HCT116 (cell line): ENCODE measurements at places on chromosomes 7 and 10. TPM values are rescaled to one million over a fixed set of nuclear protein-coding genes. Genes with fewer than 3 reads are reported as not detected.

DNA sequence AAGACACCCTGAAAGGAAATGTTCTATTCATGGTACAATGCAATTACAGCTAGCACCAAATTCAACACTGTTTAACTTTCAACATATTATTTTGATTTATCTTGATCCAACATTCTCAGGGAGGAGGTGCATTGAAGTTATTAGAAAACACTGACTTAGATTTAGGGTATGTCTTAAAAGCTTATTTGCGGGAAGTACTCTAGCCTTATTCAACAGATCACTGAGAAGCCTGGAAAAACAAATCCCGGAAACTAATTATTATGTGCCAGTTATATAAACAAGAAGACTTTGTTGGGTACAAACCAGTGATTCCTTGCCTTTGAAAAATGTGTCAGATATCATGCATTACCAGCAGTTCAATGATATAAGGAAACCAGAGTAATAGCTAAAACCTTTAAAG lies 160.1 kb downstream of the CFTR start:
- no peak overlapping the region for H3K4me3 ChIP-seq
- DNase-seq = no peak
- no peak overlapping the region for H3K27ac ChIP-seq
- H3K27me3 ChIP-seq = no peaks in the 10 kb centered on the region
- H3K4me1 ChIP-seq = no peaks in the 10 kb centered on the region

GRCh38 chr7:134932707-134933370 lies 53.5 kb upstream of the AGBL3 start:
- no peaks in the 10 kb centered on the region for H3K4me1 ChIP-seq
- no peaks in the 10 kb centered on the region for H3K27me3 ChIP-seq
- peaks cover 2% of the 10 kb centered on the region; the same call in 1 of the 2 replicates for H3K36me3 ChIP-seq
- no peak overlapping the region for H3K4me3 ChIP-seq
- H3K27ac ChIP-seq = no peak overlapping the region
- DNase-seq = no peak

- no peak for DNase-seq
- H3K27me3 ChIP-seq = no peaks in the 10 kb centered on the region
- H3K36me3 ChIP-seq = no peaks in the 10 kb centered on the region
- no peak overlapping the region for H3K4me3 ChIP-seq
- H3K27ac ChIP-seq = no peak overlapping the region
These were observed 102.7 kb downstream of the ANKRD7 start for GRCh38 chr7:118327174-118327573.

DNA sequence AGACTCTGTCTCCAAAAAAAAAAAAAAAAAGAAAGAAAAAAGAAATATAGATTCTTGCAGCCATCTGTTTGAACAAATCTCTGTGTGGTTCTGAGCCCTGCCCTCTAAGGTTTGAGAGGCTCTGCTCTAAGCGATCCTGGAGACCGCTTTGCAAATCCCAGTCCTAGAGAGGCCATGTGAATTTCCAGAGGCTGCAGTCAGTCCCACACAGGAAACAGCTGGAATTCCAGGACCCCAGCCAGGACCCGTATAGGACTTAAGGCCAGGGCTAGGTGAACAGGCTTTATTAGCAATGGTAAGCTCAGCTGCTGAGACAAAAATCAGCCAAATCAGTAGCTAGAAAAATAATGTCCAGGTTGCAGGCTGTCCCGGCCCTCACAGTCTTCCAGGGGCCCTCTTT lies 154.8 kb downstream of the RPS24 start:
- no peaks in the 10 kb centered on the region for H3K27me3 ChIP-seq
- H3K27ac ChIP-seq = no peak overlapping the region
- H3K4me1 ChIP-seq = no peaks in the 10 kb centered on the region
- H3K36me3 ChIP-seq = no peaks in the 10 kb centered on the region
- DNase-seq = no peak

DNA sequence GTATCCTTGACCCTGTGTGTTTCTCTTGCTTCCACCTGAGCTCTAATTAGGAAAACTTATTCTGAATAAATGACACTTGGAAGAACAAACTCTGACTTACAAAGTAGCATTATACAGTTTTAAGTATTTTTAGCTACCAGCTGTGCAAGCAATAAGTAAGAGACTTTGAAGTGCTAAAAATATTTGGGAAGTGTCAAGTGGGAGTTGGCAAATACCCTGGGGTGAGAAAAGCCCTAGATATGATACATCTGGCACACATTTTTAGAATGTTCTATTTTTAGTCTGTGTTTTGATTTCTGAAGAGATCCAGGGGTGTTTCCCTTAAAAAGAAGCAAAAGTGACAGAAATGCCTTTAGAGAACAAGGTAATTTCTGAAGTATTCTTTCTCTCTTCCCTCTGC lies 132.7 kb upstream of the TEX47 start:
- no peaks in the 10 kb centered on the region for H3K27me3 ChIP-seq
- H3K27ac ChIP-seq = no peak overlapping the region
- DNase-seq = no peak
- H3K4me1 ChIP-seq = no peaks in the 10 kb centered on the region

DNA sequence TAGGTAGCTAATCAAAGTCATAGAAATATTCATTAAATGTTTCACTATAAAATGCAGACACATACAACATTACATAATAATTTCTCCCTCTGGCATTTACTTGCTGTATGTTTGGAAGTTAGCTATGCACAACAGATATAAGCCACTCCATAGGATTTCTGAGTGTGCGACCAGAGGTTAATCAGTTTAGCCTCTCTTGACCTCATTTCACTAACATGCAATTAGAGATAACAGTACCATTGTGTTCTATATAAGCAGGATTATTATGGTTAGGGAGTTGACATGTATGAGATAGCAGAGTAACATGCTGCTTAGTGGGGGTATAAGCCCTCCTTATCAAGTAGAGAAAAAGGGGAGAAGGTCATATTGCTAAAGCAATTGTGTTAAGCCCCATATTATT lies 26.4 kb downstream of the GLUD1 start:
- H3K4me1 ChIP-seq = no peaks in the 10 kb centered on the region
- no peak overlapping the region for H3K4me3 ChIP-seq
- DNase-seq = no peak
- H3K36me3 ChIP-seq = peaks cover 39% of the 10 kb centered on the region

GRCh38 chr10:34711500-34711899 lies 103.6 kb downstream of the PARD3 start:
- H3K36me3 ChIP-seq = no peaks in the 10 kb centered on the region
- DNase-seq = no peak
- H3K27ac ChIP-seq = no peak overlapping the region
- no peaks in the 10 kb centered on the region for H3K27me3 ChIP-seq
- no peak overlapping the region for H3K4me3 ChIP-seq
- H3K4me1 ChIP-seq = peaks cover 30% of the 10 kb centered on the region

DNA sequence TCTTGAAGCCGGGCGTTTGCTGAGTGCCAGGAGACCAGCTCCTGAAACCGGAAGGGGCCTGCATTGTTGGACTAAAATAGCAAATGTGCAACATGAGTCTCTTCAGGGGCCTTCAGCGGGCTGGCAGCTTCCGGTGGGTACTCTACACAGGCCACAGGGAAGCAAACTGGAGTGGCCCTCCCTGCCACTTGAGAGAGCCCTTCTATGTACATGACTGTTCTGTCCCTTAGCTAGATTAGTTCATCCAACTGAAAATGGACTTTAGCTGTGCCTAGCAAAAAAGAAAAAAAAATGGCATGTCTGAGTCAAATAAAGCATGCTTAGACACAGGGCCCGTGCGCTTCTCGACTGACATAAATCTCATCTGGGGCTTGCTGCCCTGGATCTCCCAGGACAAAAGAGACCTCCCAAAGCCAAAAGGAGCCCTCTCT lies 115.3 kb upstream of the TCF7L2 start:
- H3K36me3 ChIP-seq = no peaks in the 10 kb centered on the region
- H3K27me3 ChIP-seq = no peaks in the 10 kb centered on the region
- no peak for DNase-seq
- no peak overlapping the region for H3K27ac ChIP-seq

DNA sequence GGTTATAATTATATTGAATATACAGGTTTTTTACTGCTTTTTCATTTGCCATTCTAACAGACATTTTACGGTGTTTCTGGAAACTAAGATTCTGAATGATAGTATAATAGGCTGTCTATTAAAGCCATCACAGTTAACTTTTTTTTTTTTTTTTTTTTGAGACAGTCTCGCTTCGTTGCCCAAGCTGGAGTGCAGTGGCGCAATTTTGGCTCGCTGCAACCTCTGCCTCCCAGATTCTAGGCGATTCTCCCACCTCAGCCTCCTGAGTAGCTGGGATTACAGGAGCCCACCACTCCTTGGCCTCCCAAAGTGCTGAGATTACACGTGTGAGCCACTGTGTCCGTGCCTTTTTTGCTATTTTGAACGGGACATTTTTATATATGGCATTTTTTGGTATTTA lies 4.4 kb downstream of the TDRD1 start:
- no peaks in the 10 kb centered on the region for H3K27me3 ChIP-seq
- no peaks in the 10 kb centered on the region for H3K4me1 ChIP-seq
- no peak overlapping the region for H3K4me3 ChIP-seq
- H3K36me3 ChIP-seq = no peaks in the 10 kb centered on the region
- DNase-seq = no peak

GRCh38 chr10:89535171-89536012 lies at the start of gene SLC16A12:
SLC16A12 (minus strand) TSS chr10:89535594; CDS start chr10:89462578, 73,016 bp downstream.
- no peak for DNase-seq
- no peak within 1 kb of the TSS for H3K4me3 ChIP-seq
- H3K4me1 ChIP-seq = no peaks in the 10 kb centered on the region
- H3K27me3 ChIP-seq = no peaks in the 10 kb centered on the region
- no peak within 1 kb of the TSS for H3K27ac ChIP-seq

- H3K4me3 ChIP-seq = no peak overlapping the region
- DNase-seq = peak; percentile 23
- H3K27me3 ChIP-seq = no peaks in the 10 kb centered on the region
These were observed 111.7 kb upstream of the MBL2 start for GRCh38 chr10:52883996-52884871.

- H3K36me3 ChIP-seq = no peaks in the 10 kb centered on the region
- no peak overlapping the region for H3K4me3 ChIP-seq
- H3K4me1 ChIP-seq = peaks cover 18% of the 10 kb centered on the region
- no peak overlapping the region for H3K27ac ChIP-seq
These were observed 56.8 kb downstream of the HK1 start for GRCh38 chr10:69335063-69335587.

DNA sequence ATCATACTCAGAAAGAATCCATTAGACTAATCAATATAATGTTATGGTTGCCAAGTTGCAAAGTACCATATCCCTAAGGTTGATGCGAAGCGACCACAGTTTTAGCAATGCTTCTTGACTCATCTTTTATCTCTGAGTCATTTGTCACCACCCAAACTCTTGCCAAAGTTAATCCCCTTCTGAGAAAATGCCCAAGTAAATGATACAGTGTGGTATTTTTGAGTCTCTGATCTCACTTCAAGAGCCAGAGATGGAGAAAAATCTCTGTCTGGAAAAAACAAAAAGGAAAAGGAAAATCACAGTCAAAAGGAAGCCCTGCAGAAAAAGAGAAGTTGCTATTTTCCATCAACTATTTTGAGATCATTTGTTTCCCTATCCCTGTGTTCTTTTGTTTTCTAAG lies 26.7 kb upstream of the OTUD1 start:
- H3K36me3 ChIP-seq = no peaks in the 10 kb centered on the region
- H3K27ac ChIP-seq = no peak overlapping the region
- no peak overlapping the region for H3K4me3 ChIP-seq
- H3K4me1 ChIP-seq = no peaks in the 10 kb centered on the region

DNA sequence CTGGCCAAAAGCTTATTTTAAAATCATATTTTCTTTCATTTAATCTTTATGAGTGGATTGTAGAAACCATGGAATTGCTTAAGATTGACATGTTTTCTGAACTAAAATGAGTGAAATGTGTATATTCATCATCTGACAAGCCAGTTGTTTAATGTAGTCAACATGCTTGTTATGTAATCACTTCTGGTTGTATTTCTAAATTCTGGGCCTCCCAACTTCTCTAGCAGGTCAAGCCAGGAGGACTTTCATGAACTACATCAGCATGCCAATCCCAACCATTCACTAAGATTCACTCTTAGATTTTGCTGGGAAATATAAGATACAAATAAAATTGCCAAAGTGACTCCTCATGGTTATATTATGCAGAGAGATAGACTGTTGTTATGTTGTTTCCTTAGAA lies 21.1 kb upstream of the MAP3K8 start:
- H3K4me1 ChIP-seq = peaks cover 3% of the 10 kb centered on the region; the same call in 1 of the 2 replicates
- H3K27ac ChIP-seq = no peak overlapping the region
- H3K27me3 ChIP-seq = no peaks in the 10 kb centered on the region
- no peak overlapping the region for H3K4me3 ChIP-seq
- H3K36me3 ChIP-seq = no peaks in the 10 kb centered on the region

DNA sequence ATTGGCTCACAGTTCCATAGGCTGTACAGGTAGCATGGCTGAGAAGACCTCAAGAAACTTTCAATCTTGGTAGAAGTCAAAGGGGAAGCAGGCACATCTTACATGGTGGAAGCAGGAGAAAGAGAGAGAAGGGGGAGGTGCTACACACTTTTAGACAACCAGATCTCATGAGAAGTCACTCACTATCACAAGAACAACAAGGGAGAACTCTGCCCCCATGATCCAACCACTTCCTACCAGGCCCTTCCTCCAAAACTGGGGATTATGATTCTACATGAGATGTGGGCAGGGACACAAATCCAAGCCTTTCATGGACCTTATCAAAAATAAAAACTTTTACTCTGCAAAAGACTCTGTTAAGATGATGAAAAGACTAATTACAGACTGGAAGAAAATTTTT lies 183.2 kb upstream of the TRIM24 start:
- H3K27ac ChIP-seq = no peak overlapping the region
- no peak overlapping the region for H3K4me3 ChIP-seq
- H3K27me3 ChIP-seq = no peaks in the 10 kb centered on the region
- no peak for DNase-seq
- H3K4me1 ChIP-seq = no peaks in the 10 kb centered on the region
- H3K36me3 ChIP-seq = no peaks in the 10 kb centered on the region

- H3K36me3 ChIP-seq = no peaks in the 10 kb centered on the region; the same call in 1 of the 2 replicates
- H3K4me3 ChIP-seq = no peak overlapping the region
- peaks cover 15% of the 10 kb centered on the region for H3K4me1 ChIP-seq
These were observed 34.3 kb downstream of the NACAD start for GRCh38 chr7:45054442-45054841.

GRCh38 chr7:84238596-84238995 lies 44.0 kb upstream of the SEMA3A start:
- no peak for DNase-seq
- H3K4me1 ChIP-seq = peaks cover 27% of the 10 kb centered on the region

- no peaks in the 10 kb centered on the region for H3K27me3 ChIP-seq
- no peak overlapping the region for H3K4me3 ChIP-seq
- peak overlapping the region; percentile 90 for H3K27ac ChIP-seq
- peaks cover 88% of the 10 kb centered on the region for H3K4me1 ChIP-seq
These were observed 88.5 kb downstream of the VTI1A start for GRCh38 chr10:112535531-112535951.

- no peaks in the 10 kb centered on the region; the same call in 1 of the 2 replicates for H3K4me1 ChIP-seq
- H3K27me3 ChIP-seq = no peaks in the 10 kb centered on the region
- H3K27ac ChIP-seq = no peak overlapping the region
- DNase-seq = no peak
- no peaks in the 10 kb centered on the region for H3K36me3 ChIP-seq
- no peak overlapping the region for H3K4me3 ChIP-seq
These were observed 237.4 kb downstream of the BAMBI start for GRCh38 chr10:28914701-28915100.

The LRRC18 gene
- not detected for total RNA-seq

The PLAU gene
- 60.3 TPM for total RNA-seq

The DNAJC9 gene
- 40.3 TPM for total RNA-seq

The FRAT1 gene
- total RNA-seq = 1.7 TPM

The PAXIP1 gene
- total RNA-seq = 20.4 TPM

The PTPRE gene
- total RNA-seq = 12.3 TPM

The CNNM1 gene
- not detected for total RNA-seq

The POM121 gene
- total RNA-seq = 53.3 TPM

The GSAP gene
- total RNA-seq = not detected

The COBL gene
- total RNA-seq = 19.3 TPM

The ZNF33B gene
- total RNA-seq = 21.1 TPM

The NUDT13 gene
- total RNA-seq = 1.2 TPM

The AGR3 gene
- not detected for total RNA-seq

The AFAP1L2 gene
- 0.93 TPM for total RNA-seq

The NKX1-2 gene
- 3.4 TPM for total RNA-seq

The PNLIPRP3 gene
- total RNA-seq = not detected
